IMR-90 (cell line): ENCODE measurements at places on chromosomes 5 and 9. TPM values are rescaled to one million over a fixed set of nuclear protein-coding genes. Genes with fewer than 3 reads are reported as not detected.

GRCh38 chr5:123549256-123549904, 37.4 kb downstream of the CSNK1G3 start:
- no peak overlapping the region for H3K27ac ChIP-seq
- no peak for DNase-seq
- H3K4me1 ChIP-seq = no peaks in the 10 kb centered on the region; the same call in 1 of the 2 replicates
- no peaks in the 10 kb centered on the region for H3K27me3 ChIP-seq

The ABCA1 gene
- 43.6 and 52.2 TPM in 2 replicates for total RNA-seq

- H3K27ac ChIP-seq = no peak overlapping the region
- DNase-seq = no peak
- H3K27me3 ChIP-seq = no peaks in the 10 kb centered on the region
- no peak overlapping the region for H3K4me3 ChIP-seq
- peaks cover 13% of the 10 kb centered on the region for H3K4me1 ChIP-seq
- no peaks in the 10 kb centered on the region; the same call in 1 of the 2 replicates for H3K36me3 ChIP-seq
These were observed 47.2 kb downstream of the INSYN2B start for GRCh38 chr5:169933127-169933526.

DNA sequence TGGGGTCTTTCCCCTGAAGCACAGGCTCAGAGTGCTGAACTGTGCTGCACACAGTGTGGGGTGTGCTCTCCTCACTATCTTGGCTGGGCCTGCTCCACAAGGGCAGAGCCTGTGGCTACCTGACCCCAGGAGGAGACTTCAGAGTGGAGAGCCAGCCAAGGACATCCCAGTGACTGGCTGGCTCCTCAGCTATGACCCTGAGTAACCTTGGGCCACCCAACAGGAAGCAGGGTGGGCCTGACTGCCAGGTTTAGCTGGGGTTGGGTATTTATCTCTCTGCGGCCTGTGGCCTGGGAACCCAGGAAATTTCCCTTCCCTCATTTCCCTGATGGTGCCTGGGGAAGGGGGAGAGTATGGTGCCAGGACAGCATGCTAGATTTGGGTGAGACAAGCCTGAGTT, 2.1 kb upstream of the EEIG1 start:
- H3K4me3 ChIP-seq = no peak overlapping the region
- H3K27me3 ChIP-seq = no peaks in the 10 kb centered on the region
- no peaks in the 10 kb centered on the region for H3K36me3 ChIP-seq
- H3K4me1 ChIP-seq = peaks cover 10% of the 10 kb centered on the region
- DNase-seq = no peak

The DMRTA1 gene
- total RNA-seq = under 0.01 TPM in 2 replicates

DNA sequence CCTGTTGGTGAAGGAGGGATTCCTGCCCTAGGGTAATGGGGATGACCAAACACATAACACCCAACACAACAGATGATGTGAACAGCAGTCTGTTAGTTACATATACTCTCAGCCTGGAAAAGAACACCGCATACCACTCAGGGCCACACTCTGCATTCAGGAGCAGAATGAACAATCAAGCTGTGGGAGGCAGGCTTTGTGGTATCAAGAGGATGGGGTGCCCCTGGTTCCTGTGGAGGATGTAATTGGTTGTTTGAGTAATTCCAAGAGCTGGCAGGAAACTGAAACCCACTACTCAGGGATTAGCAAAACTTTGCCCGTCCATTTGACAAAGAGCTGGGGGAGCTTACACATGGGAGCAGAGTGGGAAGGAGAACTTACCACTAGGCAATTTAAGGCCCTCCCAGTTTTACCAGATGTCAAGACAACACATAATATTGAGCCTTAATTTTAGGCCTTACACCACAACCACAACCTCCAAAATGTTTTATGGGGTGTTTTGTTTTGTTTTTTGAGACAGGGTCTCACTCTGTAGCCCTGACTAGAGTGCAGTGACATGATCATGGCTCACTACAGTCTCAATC, 15.6 kb upstream of the PRKAA1 start:
- no peaks in the 10 kb centered on the region for H3K36me3 ChIP-seq
- H3K27me3 ChIP-seq = no peaks in the 10 kb centered on the region
- no peak for DNase-seq

GRCh38 chr5:66882606-66883227, 286.5 kb downstream of the MAST4 start:
- peaks cover 1% of the 10 kb centered on the region; the same call in 1 of the 2 replicates for H3K27me3 ChIP-seq
- no peaks in the 10 kb centered on the region for H3K36me3 ChIP-seq
- DNase-seq = peak; percentile 72
- no peak overlapping the region for H3K4me3 ChIP-seq

The PRR7 gene
- 1.1 TPM in 2 replicates for total RNA-seq

The SLC1A1 gene
- total RNA-seq = 3.9 and 4.1 TPM in 2 replicates

DNA sequence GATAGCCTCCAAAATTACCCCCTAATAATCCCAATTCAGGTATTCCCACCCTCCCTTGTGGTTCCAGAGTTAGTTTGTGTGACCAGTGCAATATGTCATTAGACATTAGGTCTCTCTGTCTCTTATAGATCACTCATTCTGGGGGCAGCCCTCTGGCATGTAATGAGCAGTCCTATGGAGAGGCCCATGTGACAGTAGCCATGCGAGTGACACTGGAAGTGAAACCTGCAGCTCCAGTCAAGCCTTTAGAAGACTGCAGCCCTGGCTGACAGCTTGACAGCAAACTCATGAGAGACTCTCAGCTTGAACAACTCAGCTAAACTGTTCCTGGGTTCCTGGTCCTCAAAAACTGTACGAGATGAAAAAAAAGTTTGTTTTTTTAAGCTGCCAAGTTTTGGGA, 54.0 kb upstream of the HSPB3 start:
- no peak overlapping the region for H3K4me3 ChIP-seq
- H3K27ac ChIP-seq = no peak overlapping the region
- no peaks in the 10 kb centered on the region for H3K36me3 ChIP-seq
- H3K27me3 ChIP-seq = peaks cover 9% of the 10 kb centered on the region

The GM2A gene
- total RNA-seq = 18.5 and 18.6 TPM in 2 replicates

GRCh38 chr5:43569236-43569746, 12.4 kb upstream of the PAIP1 start:
- peaks cover 4% of the 10 kb centered on the region; the same call in 1 of the 2 replicates for H3K4me1 ChIP-seq
- H3K4me3 ChIP-seq = no peak overlapping the region

GRCh38 chr5:89265511-89266179, 382.7 kb upstream of the MEF2C start:
- H3K27me3 ChIP-seq = no peaks in the 10 kb centered on the region; the same call in 1 of the 2 replicates
- H3K36me3 ChIP-seq = no peaks in the 10 kb centered on the region
- peaks cover 2% of the 10 kb centered on the region; the same call in 1 of the 2 replicates for H3K4me1 ChIP-seq

DNA sequence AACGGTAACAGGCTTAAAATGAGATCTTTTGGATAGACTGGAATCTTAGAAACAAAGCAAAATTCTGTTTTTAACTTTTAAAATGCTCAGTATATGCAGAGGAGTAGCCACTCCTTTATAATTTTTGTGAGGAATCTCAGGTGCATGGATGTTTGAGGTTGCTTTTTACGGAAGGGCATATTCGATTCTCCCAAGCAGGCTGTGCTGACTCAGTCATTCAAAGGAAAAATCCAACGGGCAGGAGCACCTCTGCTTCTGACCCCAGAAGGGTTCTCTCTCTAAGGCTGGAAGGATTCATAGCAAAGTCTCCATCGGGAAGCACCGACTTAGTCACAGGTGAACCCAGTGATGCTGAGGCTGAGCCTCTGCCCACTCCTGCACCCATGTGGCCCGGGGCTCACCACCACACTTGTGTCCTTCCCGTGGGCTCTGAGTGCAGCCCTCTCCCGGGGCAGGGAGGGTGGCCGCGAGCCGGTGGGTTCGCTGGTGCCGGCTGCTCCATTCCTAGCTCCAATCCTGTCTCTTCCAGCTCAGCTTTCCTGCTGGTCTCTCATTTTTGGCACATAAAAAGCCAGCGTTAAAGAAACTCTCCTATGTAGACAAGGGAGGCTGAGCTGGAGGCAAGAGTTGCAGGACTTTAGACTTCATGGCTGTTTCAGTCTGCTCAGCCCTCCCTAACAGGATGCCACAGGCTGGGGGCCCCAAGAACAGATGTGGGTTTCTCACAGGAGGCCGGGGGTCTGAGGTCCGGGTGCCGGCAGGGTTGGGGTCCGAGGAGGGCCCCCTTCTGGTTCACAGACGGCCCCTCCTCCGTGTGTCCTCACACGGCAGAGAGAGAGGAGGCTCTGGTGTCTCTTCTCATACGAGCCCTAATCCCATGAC, 135.6 kb upstream of the LPCAT1 start:
- no peak overlapping the region for H3K4me3 ChIP-seq
- peaks cover 57% of the 10 kb centered on the region for H3K27me3 ChIP-seq
- no peak for DNase-seq

- peaks cover 11% of the 10 kb centered on the region for H3K4me1 ChIP-seq
- no peak overlapping the region for H3K27ac ChIP-seq
- H3K27me3 ChIP-seq = no peaks in the 10 kb centered on the region
- peak; percentile 87 for DNase-seq
- peaks cover 4% of the 10 kb centered on the region for H3K36me3 ChIP-seq
These were observed 131.8 kb downstream of the GNAQ start for GRCh38 chr9:77899679-77900354.

GRCh38 chr5:43772764-43773477, 169.9 kb downstream of the NNT start:
- peak overlapping the region; percentile 91 for H3K27ac ChIP-seq
- peak; percentile 73 for DNase-seq
- H3K4me3 ChIP-seq = no peak overlapping the region
- peaks cover 8% of the 10 kb centered on the region for H3K4me1 ChIP-seq
- H3K27me3 ChIP-seq = no peaks in the 10 kb centered on the region
- H3K36me3 ChIP-seq = no peaks in the 10 kb centered on the region

DNA sequence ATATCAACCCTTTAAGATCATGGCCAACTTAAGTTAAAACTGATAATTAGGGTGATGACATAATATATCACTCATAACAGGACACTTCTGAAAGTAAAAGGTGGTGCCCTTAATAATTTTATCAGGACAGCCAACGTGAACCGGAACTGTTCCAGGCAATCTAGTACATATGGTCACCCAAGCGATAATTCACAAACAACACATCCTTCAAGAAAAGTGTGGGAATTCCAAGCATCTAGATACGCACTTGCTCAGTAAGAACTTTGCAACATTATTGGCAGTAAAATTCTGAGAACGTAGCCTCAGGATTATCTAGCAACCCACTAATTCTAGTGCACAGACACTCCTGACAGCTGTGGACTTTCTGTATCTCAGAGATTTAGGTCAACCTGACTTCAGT, 85.7 kb downstream of the ALDH7A1 start:
- no peak for DNase-seq
- peaks cover 7% of the 10 kb centered on the region; the same call in 1 of the 2 replicates for H3K4me1 ChIP-seq

- no peak for DNase-seq
- H3K4me1 ChIP-seq = no peaks in the 10 kb centered on the region
- H3K27ac ChIP-seq = no peak overlapping the region
- H3K27me3 ChIP-seq = peaks cover 23% of the 10 kb centered on the region
These were observed 33.2 kb downstream of the F2RL2 start for GRCh38 chr5:76590027-76590426.

The WDR38 gene
- total RNA-seq = not detected in 2 replicates

DNA sequence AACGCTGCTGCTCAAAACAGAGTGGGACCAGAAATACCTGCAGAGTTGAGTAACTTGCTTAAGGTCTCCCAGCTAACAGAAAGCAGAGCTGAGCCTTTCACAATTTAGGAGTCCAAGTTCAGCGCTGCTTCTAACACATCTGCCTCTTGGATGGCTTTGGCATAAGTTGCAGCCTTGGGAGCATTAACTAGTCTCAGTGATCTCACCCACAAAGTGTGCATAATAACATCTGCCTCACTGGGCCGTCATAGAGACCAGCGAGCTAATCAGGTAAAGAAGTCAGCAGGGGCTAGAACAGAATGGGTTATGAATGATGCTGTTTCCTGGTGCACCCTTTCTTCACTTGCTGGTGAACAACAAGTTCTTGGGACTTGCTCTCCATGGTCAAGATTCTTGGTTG, 36.5 kb downstream of the WWC1 start:
- H3K36me3 ChIP-seq = no peaks in the 10 kb centered on the region
- peak; percentile 63 for DNase-seq
- H3K27ac ChIP-seq = no peak overlapping the region

DNA sequence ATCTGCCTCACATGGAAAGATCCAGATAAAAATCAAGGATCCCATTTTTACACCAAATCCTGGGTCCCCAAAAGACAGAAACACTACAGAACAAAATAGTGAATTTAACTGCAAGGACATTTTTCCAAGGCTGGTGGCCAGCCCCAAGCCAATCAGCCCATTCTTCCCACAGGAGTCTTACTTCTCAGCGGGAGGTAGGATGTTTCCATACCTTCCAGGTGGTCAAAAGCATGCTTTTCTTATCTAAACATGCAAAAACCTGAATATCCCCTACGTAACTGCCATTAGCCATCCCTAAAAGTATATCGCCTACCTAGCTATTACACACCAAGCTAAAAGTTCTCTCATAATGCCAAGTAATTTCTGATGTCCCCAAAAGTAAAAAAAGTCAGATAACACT, 20.6 kb downstream of the TMEM161B start:
- no peaks in the 10 kb centered on the region for H3K27me3 ChIP-seq
- H3K27ac ChIP-seq = no peak overlapping the region
- no peak overlapping the region for H3K4me3 ChIP-seq
- H3K4me1 ChIP-seq = no peaks in the 10 kb centered on the region
- H3K36me3 ChIP-seq = no peaks in the 10 kb centered on the region

- H3K4me3 ChIP-seq = no peak overlapping the region
- H3K27ac ChIP-seq = no peak overlapping the region
- H3K4me1 ChIP-seq = no peaks in the 10 kb centered on the region
- H3K36me3 ChIP-seq = no peaks in the 10 kb centered on the region
- peak; percentile 15 for DNase-seq
- H3K27me3 ChIP-seq = no peaks in the 10 kb centered on the region
These were observed 70.2 kb downstream of the SLC25A46 start for GRCh38 chr5:110809006-110809405.

The HAVCR2 gene
- under 0.01 TPM in 2 replicates for total RNA-seq

DNA sequence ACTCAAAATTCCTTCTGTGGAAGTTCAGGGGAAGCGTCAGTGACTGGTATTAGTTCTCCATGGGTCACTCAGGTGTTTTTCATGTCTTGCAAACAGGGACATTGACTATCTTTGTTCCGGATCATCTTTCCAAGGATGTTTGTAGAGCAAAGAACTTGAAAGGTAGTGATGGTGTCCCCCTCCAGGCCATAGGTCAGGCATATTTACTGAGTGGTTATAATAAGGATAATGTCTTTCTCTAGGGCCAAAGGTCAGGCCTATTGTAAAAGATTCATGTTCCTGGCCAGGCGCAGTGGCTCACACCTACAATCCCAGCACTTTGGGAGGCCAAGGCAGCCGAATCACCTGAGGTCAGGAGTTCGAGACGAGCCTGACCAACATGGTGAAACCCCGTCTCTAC, 614.8 kb downstream of the KIF4B start:
- no peak overlapping the region for H3K27ac ChIP-seq
- DNase-seq = no peak
- H3K36me3 ChIP-seq = no peaks in the 10 kb centered on the region

The AJM1 gene
- total RNA-seq = 0.18 and 0.28 TPM in 2 replicates

The SLC6A18 gene
- not detected in 2 replicates for total RNA-seq
